ENCODE measurements at places on chromosomes 5 and 9.

DNA sequence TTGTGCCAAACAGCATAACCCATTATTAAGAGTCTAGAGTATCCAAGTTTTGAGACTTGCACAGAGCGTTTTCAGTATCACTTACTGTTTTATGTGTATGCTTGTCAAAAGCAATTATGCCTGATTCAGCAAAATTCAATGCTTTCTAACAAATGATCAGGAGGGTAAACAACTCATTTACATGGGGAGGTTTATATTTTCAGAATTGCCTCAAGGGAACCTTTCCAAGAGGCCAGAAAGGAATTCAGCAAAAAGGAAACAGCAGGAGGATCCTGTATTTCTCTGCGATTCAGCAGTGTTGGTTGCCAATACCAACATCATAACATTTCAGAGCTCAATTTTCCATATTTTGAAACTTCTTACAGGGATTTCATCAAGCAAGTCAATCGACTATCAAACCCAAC is 69.3 kb upstream of the DAB2 start:
- peak; percentile 42 for DNase-seq

GRCh38 chr5:107526270-107526937 is 144.3 kb downstream of the EFNA5 start:
- DNase-seq, result no peak

- no peak for DNase-seq
These were observed 1183.8 kb upstream of the WWC1 start for GRCh38 chr5:167107684-167108083.

GRCh38 chr5:178545941-178546674 is 44.1 kb downstream of the COL23A1 start:
- no peak for DNase-seq

DNA sequence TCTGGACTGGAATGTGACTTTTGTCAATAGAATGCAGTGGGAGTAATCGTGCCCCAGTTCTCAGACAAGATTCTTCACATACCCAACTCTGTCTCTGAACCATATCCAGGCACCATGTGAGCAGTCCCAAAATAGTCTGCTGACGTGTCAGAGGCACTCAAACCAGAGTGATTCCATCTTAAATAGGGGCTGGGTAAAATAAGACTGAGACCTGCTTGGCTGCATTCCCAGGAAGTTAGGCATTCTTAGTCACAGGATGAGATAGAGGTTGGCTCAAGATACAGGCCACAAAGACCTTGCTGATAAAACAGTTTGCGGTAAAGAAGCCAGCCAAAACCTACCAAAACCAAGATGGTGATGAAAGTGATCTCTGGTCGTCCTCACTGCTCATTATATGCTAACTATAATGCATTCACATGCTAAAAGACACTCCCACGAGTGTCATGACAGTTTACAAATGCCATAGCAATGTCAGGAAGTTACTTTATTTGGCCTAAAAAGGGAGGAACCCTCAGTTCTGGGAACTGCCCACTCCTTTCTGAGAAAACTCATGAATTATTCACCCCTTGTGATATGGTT is 16.9 kb upstream of the PLCXD3 start:
- no peak for DNase-seq

Data from retina (tissue), 1 donor.